GM23248 (cell line): ENCODE measurements at places on chromosomes 4 and X. TPM values are rescaled to one million over a fixed set of nuclear protein-coding genes. Genes with fewer than 3 reads are reported as not detected.

- H3K27ac ChIP-seq: no peak overlapping the region
- H3K4me3 ChIP-seq: no peak overlapping the region
- no peaks in the 10 kb centered on the region for H3K27me3 ChIP-seq
- H3K4me1 ChIP-seq: no peaks in the 10 kb centered on the region
These were observed 50.9 kb upstream of the FAM241A start for GRCh38 chr4:112094330-112094729.

GRCh38 chr4:141540643-141541042 is 95.7 kb upstream of the IL15 start:
- H3K36me3 ChIP-seq: no peaks in the 10 kb centered on the region
- no peak overlapping the region for H3K4me3 ChIP-seq

CTSO gene
- polyA plus RNA-seq: 13.4 and 14.0 TPM in 2 replicates

ACOX3 gene
- 24.7 and 25.1 TPM in 2 replicates for polyA plus RNA-seq

LUZP4 gene
- polyA plus RNA-seq: not detected in 2 replicates

DNA sequence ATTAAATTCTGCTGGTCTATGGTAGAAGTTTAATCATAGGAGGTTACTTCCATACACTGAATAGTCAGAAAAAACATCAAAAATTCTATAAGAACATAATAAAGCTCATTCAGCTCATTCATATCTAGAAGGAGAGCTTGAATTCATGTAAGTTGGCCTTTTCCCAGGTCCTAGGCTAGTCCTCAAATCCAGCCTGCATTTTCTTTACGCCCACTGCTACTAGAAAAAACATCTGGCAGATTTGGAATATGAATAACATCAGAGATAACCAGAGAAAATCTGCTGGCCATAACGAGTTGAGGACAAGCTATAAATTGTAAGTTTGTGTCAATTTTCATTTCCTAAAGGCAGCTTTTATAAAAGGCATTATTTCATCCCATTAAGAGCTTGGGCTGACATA is 95.5 kb downstream of the MXRA5 start:
- no peaks in the 10 kb centered on the region for H3K27me3 ChIP-seq
- peak; percentile 41 for DNase-seq
- no peak overlapping the region for H3K27ac ChIP-seq
- peaks cover 20% of the 10 kb centered on the region for H3K4me1 ChIP-seq

GRCh38 chr4:90357117-90357710 is 230.0 kb downstream of the CCSER1 start:
- no peak overlapping the region for H3K27ac ChIP-seq
- H3K4me1 ChIP-seq: no peaks in the 10 kb centered on the region
- H3K36me3 ChIP-seq: no peaks in the 10 kb centered on the region
- H3K4me3 ChIP-seq: no peak overlapping the region
- H3K27me3 ChIP-seq: no peaks in the 10 kb centered on the region

ZXDA gene
- polyA plus RNA-seq: 0.61 and 0.85 TPM in 2 replicates

SHROOM2 gene
- polyA plus RNA-seq: 0.63 and 0.68 TPM in 2 replicates
